GM23248 (cell line): ENCODE measurements at places on chromosomes 16 and 17.

DNA sequence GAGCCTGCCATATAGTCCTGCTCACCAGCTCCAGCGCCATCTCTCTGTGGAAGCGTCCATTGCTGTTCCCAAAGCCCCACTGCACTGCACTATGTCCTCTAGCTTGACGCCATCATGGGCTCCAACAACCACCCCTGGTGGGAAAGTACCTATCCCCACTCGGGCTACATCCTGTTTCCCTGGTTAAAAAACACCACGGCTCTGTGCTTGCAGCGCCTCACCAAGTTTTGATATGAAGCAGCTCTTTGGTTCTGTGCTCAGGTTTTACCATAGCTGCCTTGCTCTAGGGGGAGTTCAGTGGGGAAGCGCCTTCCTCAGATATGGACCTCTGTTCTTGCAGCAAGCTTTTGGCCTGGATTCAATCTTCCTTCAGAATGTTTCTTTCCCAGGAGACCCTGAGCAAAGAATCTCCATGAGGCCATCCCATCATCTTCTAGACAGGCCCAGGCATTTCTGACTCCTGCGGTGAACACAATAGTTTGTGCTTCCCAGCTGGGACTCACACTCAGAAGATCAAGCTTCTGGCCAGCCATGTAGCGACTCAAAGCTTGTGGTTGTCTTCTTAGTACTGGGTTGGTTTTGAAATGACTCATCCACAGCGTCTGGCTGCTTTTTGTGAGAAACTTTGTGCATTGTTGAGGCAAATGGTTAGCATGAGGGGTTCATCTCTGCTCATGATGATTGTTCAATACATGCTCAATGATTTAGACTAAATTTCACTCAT is 39.5 kb downstream of the DYNLRB2 start:
- peak; percentile 68 for DNase-seq

- DNase-seq = no peak
Observed at GRCh38 chr16:62029947-62030346, 6.3 kb downstream of the CDH8 start.

- no peak for DNase-seq
Observed at GRCh38 chr17:44207743-44208142, 8.1 kb upstream of the ATXN7L3 start.

DNA sequence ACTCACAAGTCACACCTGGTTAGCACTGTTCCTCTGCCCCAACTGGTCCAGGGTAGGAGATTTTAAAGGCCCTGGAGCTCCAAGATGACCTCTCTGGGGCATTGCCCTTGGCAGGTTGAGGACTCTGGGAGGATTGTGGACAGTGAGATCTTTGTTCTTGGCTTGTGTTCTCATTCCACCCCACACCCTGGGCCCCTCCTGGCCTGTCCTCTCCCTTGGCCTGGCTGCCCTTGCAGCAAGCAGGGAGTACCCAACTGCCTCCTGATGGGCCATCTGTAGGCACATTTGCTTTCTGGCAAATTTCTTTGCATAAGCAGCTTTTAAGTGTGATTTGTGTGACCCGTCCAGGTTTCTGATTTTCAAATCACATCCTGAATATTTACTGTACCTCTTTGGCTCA is 239.6 kb downstream of the UTP18 start:
- DNase-seq = no peak

- peak; percentile 87 for DNase-seq
Observed at GRCh38 chr16:29820271-29820701, at the start of gene MVP. MVP (plus strand) TSS chr16:29820462; CDS start chr16:29830550, 10,088 bp downstream.

GRCh38 chr17:34579017-34579946 is at the start of gene TMEM132E:
TMEM132E (plus strand) TSS chr17:34579582; CDS start chr17:34581077, 1,495 bp downstream.
- peak; percentile 51 for DNase-seq

GRCh38 chr17:66791347-66791746 is 43.6 kb upstream of the CACNG5 start:
- DNase-seq = no peak

- no peak for DNase-seq
Observed at GRCh38 chr16:769934-770333, 9.4 kb downstream of the MSLN start.

- no peak for DNase-seq
Observed at GRCh38 chr16:66346221-66346620, 20.3 kb upstream of the CDH5 start.

DNA sequence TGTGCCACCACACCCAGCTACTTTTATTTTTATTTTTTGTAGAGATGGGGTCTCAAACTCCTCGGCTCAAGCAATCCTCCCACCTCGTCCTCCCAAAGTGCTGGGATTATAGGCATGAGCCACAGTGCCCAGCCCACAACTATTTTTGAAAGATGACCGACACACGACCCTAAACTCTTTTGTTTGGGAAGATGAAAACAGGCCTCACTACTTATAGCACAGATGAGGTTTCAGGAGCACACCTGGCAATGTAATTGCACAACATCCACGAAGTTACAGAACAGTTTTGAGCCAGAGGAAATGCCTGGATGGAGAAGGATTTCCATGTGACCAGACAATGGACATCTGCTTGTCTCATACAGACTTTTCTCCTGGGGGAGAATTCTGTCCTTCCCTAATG is 43.4 kb upstream of the PRSS54 start:
- no peak for DNase-seq

DNA sequence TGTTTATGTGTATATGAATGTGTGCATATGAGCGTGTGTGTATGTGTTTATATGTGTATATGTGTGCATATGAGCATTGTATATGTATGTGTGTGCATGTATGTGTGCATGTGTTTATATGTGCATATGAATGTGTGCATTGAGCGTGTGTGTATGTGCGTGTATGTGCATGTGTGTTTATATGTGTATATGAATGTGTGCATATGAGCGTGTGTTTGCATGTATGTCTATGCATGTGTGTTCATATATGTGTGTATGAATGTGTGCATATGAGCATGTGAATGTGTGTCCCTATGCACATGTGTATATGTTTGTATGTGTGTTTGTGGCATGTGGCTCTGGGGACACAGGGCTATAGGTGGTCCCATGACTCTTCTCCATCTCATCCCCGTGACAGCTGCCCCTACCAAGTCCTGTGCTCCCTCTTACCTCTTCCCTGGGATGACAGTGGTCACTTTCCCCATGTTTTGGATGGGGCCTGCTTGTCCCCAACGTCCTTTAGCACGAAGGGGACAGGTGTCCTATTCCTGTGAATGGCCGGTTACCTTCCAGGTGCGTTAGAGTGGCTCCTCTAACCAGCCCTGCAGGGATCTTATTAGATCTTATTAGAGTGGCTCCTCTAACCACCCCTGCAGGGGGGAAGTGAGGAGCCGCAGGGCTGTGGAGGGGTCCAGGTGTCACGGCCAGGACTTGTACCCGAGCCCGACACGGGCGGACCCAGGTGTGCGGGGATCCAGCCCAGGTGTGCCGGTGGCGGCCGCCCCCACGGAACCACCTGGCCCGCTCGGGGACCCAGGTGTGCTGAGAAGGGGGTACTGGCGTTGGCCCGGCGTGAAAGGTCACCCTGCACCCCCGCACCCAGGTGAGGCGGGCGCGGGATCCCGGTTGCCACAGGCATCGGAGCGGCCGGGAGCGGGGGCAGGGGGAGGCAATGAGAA is 105.6 kb downstream of the SEC14L1 start:
- no peak for DNase-seq

DNA sequence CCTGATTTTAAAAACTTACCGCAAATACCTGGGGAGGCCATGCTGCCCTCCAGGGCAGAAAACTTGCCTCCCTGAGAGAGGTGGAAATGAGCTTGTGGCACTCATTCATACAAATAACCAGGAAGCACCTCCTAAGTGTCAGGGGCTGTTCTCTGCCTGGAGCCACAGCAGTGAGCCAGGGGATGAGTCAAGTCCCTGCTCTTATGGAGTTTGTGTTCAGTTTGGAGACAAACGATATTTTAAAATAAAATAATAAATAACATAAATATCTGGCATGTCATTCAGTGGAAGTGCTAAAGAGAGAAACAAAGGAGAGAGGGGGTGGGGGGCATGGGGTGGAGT is 313.8 kb downstream of the C16orf95 start:
- DNase-seq = peak; percentile 34

DNA sequence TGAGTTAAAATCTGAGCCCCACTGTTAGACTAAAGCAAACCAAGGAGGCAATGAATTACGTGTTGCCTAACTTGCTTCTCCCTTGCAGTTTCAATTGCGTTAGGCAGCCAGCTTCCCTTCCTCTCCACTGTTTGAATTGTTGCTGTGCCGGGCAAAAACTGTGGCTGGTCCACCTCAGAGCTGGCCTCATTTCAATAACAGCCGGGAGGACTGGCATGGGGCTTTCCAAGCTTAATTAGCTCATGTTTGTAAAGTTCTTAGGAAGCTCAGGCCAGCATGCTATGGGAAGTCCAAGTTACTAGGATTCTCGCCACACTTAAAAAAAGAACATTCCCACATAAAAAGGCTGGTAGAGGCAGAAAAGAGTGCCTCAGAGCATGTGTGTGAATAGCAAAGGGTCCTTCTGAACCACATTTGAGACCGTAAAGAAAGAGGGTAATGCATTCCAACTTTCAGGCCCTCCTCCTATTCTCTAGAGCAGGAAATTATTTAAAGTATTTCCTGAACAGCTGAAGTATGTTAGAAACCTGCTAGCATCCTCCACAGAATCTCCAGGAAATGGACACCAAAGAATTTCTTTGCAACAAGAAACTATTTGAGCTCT is 79.0 kb upstream of the SMURF2 start:
- DNase-seq = peak; percentile 50

DNA sequence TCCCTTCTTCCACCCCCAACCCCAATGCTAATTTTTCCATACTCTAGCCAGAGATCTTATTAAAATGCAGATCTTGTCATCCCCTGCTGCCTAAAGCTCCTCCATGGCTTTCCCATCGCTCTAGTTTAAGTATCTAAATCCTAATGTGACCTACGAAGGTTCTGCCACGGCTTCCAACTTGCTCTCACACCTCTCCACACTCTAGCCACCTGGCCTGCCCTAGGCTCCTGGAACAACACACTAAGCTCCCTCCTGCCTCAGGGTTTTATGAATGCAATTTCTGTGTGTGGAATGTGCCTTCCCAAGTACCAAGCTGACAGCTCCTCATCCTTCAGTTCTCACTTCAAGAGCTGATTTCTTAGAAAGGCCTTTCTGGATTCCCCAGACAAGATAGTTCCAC is 16.6 kb downstream of the NXPH3 start:
- no peak for DNase-seq

DNA sequence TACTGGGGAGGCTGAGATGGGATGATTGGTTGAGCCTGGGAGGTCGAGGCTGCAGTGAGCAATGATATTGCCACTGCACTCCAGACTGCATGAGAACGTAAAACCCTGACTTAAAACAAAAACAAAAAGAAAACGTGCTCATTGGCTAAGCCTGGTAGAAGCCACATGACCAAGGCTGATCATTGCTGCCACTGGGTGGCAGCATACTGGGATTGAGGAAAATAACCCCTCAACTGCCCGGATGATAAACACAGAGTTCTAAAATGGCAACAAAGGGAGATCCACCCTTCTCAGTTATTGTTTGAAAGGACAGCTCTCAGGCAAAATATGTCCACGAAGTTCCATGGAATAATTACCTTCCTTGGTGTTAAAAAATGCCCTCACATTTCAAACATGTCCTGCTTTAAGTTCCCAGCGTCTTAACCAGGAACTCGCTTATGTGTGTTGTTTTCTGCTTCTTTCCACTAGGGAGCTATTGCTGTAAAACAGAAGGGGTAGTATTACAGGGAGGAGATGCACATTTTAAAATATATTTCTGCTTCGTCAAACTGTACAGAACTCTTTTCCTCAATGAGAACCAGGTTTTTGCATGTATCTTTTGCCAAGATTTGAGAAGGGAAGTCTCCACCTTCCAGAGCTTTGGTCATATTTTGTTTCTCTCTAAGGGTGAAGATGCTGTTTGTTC is 675.3 kb downstream of the MAF start:
- peak; percentile 23 for DNase-seq

DNA sequence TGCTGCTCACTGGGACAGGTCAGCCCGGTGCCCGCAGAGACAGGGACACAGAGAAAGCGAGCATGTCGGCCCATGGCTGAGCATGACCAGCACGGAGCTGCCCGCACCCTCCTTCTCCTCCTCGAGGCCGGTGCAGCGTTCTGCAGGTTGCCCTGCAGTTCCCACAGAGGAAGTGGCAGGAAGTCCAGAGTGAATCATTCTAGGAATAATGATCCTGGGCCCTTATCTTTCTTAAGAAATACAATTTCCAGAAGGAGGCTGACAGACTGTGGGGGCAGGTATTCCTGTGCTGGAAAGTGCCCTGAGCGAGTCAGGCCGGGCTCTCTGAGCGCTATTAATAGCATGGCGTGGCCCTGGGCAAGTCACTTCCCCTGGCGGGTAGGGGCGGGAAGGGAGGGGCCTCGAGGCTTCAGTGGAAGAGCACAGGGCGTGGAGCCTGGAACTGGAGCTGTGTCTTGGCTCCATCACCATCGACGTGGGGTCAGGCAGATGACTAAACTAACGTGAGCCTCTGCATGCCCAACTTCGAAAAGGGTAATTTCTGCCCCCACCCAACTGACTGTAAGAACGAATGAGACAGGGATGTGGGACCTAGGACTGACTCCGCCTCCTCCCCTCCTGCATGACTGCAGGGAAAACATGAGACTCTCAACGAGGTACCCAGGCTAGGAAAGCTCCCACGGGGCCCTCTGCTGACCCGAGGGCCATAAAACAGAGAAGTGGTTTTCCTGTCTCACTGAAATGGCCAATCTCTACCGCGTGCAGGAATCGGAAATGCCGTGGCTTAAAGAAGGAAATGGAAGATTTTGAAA is 9.8 kb downstream of the TMEM204 start:
- peak; percentile 88 for DNase-seq

GRCh38 chr17:32161029-32161428 is 18.7 kb downstream of the RHOT1 start:
- DNase-seq = no peak

GRCh38 chr16:1832838-1833454 is 5.9 kb downstream of the FAHD1 start:
- DNase-seq = no peak

DNA sequence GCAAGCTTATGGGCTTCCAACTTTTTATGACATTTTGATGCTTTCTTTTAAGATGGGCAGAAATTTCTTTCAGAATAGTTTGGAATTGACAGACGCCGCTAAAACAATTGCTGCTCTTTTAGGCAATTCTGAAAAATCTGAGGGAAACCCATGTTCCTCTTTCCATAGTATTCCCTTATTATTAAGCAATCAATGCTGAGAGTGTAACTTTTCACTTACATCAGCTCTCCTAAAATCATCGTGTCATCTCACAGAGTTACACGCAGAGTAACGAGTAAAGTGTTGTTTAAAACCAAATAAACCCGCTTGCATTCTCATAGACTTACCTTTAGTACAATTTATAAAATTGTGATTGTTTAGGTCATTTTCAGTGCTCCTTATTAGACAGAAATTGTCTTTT is 150.6 kb downstream of the MAF start:
- DNase-seq = no peak

DNA sequence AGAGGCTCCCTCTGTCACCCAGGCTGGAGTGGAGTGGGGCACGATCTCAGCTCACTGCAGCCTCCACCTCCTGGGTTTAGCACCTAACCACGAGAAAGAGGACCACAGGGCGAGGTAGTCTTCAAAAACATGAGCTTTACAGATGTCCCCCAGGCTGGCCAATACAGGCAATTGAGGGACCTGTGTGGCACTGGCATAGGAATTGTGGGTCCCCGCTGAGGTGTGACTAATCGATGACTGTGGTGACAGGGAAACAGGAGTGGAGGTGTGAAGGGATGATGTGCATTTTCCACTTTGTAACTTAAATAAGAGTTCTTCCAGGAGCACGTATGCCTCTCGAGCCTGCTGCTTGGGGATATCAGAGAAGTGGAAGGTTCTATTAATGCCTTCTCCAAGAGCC is 12.6 kb upstream of the ARHGAP17 start:
- no peak for DNase-seq

- no peak for DNase-seq
Observed at GRCh38 chr16:20329392-20330138, 2.3 kb upstream of the GP2 start.

- no peak for DNase-seq
Observed at GRCh38 chr16:85560932-85561247, 52.2 kb upstream of the GSE1 start.
